ENCODE measurements at places on chromosomes 4 and X.

GRCh38 chr4:7030856-7031255 is 12.3 kb upstream of the TADA2B start:
- DNase-seq: no peak

DNA sequence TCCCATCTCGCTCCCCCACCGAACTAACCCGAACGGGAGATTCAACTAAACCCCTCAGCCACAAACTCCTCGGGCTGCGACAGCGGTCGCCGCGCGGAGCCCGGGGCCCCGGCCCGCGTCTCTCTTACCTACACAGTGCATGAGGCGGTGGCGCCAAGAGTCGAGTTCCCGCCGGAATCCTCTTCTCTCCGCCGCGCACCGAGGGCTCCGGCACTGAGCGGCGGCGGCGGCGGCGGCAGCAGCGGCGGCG is 160 bp downstream of the LCORL start:
- DNase-seq: no peak

DNA sequence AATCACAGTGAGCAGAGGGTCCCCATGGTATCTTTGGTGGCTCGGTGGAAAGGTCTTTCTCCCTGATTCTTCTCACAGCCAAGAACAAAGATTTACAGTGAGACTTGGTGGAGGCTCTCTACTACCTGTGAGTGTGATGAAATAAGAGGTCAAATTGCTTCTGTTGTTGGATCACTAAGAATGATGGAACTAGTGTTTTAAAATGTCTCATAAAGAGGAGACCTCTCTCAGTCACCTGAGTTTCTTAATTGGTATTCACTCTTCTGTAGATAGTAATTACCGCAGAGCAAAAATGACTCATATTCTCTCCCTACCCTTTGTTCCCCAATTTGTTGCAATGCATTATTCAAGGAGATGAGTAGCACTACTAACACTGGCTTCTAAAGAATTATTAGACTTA is 100.9 kb upstream of the TBC1D9 start:
- no peak for DNase-seq

DNA sequence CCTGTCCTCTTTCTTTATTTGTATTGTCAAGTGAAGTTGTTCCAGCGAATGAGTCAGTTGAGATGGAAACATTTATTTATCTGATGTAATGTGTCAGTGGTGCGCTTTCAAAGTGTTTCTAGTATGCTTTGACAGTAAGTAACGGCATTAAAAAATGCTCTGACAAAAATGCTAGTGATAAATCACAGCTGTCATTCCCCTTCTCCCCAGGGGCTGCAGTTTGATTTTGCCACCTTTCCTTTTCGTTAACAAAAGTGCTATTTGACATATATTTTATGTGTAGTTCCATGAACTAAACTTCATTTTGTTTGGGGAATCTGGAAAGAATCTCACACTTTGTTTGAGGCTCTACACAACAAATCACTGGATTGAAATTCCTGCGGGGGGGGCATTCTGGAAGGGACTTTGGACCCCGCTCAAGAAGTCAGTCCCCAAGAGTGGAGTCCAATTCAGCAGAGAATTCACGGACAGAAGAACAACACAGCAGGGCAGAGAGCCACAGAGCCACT is 7.6 kb upstream of the TBC1D19 start:
- no peak for DNase-seq

- DNase-seq: no peak
These were observed 80.7 kb upstream of the EOLA2 start for GRCh38 chrX:150018931-150019361.

- DNase-seq: no peak
These were observed 64.6 kb downstream of the COX7B2 start for GRCh38 chr4:46844325-46844917.

DNA sequence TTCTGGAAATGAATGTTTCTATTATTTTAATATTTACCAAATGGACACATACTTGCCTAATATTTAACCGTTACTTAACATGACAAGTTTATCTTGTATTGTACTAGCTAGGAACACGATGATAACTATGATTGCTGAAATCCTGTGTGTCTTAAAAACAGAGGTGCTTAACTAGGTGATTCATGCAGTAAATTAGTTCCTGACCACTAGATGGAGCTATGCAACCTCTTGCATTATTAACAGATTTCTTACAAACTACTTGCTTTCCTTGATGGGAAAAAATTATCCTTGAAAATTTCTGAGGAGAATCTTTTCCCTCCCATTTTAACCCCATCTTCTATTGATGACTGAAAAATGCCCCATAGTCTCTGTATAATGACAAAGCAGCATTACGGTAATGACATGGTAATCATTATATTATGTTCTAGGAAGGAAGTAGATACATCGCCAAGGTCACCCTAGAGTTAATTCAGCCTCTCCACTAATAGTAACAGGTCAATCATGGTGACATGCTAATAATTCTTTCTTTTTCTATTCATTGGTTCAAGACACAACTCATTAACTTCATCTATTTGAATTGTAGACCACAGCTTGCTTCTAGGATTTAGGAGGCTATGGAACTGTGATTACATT is 844.2 kb downstream of the RAPGEF2 start:
- no peak for DNase-seq

DNA sequence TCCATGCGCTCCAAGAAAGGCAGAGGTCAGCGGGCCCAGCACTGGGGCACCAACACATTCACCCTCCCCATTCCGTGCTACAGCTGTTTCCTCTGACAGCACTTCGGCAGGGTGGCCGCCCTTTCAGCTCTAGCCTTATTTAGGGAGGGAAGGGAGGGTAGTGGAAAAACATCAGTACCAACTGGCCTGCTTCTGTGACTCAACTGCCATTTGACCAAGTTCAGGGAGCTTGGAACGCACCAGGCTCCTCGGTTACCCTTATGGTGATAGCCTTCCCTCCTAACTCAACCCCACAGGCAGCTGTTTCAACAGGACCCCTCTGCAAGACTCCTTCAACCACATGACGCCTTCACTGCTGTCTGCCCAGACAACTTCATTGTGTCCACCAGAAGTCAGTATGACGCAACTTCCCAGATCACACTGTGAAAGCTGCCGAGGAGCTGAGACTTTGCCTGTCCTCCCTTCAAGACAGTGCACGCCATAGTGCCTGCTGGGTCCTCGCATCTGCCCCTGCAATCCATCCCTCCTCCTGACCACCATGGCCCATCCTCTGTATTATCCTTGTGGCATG is 132.2 kb downstream of the AFAP1 start:
- no peak for DNase-seq

GRCh38 chr4:177271915-177272766 is 37.5 kb upstream of the NEIL3 start:
- DNase-seq: no peak

DNA sequence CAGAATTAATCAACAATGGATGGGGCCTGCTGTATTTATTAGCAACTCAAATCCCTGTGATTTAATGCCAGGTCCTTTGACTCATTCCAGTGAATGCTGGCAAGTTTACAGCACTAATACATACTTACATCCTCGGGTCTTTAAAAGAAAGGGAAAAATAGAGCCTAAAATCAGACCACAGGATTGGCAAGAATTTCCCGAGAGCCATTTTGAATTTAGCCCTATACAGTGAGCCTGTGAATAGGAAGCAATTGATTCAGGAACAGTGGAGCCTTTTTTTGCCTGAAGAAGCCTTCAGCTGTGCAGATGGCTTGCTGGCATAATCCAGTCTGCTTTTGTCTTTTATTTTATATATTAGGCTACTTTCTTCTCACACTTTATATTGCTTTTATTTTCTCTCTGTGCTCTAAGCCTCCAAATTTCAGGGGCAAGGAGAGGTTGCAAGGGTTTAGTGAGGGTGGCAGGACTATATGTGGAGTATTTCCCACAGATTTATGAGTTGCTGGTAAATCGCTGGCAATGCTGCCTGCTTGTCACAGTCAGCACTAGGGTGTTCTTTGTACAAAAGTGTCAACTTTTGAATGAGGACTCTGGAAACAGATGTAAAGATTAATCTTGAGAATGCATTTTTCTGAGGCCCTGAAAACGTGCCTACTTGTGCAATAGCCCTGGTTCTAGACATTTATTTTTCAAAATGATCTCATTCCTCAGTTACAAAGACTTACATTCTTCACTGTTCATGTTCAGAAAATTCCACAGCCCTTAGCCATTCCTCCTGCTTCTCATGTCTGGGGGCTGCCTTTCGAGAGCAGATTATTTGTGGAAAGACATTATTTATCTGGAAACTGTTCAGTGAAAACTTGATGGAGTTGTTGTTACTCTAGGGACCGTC is 303.5 kb downstream of the SPRY1 start:
- no peak for DNase-seq

DNA sequence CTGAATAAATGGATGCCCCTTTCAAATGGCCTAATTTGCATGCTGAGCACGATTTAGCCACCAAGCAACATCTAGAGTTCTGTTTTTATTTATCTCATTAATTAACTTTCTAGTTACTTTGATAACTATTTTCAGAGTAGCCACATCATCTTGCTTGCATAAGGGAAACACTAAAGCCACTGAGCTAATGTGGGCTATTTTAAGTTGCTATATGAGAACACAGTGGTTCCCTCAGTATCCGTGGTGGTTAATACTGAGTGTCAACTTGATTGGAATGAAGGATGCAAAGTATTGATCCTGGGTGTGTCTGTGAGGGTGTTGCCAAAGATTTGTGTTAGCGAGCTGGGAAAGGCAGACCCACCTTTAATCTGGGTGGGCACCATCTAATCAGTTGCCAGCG is 25.4 kb upstream of the HPSE start:
- DNase-seq: no peak
